ENCODE measurements at places on chromosomes 7 and 10.

DNA sequence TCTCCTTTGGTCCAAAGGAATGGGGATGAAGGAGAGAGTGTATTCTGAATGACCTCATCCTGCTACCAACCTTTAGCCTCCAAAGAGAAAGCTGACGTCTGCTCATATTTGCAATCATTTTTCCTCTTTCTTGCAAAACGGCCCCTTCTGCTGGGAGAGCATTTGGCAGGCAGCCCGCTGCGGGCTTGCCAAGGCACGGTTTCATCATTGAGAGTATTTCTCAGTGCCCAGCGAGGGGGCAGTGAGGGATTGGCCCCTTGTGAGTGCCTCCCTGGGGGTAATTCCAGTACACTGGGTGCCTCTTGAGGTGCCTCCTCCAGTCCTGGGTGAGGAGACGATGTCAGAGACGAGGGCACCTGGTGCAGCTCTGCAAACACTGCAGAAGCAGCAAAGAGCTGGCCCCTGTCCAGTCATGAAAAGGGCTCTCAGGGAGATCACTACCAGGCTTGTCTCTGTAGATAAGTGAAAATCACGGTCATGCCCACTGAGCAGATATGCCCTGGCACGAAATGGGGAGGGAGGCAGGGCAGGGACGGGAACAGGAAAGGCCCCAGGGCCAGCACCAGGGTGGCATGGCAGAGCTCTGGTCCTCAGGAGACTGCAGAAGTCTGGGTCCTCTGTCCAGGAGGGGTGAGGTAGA is 48.7 kb upstream of the SHH start:
- DNase-seq, result no peak

GRCh38 chr10:95861386-95861785 is 46.4 kb upstream of the CC2D2B start:
- no peak for DNase-seq

DNA sequence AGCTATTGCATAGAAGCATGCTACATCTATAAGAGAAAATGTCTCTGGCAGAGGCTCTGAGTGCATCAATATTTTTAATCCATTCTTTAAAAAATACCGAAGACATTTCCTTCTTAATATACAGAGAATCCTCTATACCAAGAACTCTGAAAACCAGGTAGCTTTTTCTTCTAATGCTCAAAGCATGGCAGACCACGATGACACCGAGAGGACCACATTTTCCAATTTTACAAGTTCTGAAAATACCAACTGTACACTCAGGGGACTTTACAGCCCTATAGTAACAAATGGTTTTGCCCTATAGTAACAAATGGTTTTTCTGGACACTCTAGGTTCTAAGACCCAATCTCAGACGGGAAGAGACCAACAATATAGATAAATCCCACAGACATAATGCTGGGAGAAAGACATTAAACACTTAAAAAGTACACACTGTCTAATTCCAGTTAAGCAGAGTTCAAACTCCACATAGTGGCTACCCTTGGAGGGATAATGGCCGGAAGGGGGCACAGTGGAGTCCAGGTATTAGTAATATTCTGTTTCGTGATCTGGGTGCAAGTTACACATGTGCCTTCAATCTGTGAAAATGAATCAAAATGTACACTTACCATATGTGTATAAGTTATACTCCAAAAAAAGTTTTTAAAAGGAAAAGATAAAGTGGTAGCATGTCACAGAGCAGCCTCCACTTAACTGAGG is 26.2 kb downstream of the CCDC6 start:
- DNase-seq, result no peak

DNA sequence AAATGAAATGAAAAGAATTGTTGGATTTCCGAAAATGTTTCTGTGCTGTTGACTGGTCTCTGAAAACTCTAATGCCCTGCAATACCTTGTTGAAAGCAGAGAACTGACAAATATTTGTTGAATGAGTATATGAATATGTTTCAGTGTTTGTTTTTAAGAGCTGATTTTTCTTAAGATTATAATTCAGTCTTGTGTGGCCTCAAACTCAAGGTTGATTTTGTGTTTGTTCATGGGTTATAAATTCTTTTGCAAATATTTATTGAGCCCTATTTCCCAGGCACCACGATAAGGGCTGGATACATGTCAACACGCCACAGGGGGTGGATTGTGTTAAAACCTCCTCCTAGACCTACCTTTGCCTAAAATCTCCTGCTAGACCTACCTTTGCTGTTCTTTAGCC is 203.9 kb upstream of the PLPP4 start:
- no peak for DNase-seq

DNA sequence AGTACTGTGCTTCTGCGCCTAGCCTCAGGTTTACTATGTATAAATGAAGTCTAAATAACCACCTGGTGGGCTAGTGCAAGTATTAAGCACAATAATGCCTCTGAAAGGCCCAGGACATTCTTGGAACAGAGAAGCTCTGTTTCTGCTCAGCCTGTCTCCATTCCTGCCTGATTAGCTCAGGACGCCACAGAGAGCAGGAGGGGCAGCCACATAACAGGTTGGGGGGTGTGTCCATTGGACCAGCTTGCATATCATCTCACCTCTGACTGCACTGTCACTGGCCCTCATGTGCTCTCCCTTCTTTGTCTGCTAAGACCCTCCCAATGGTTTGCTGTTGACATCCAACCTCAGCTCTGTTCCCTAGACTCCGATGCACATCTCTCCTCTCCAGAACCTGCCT is 52.8 kb upstream of the IKZF1 start:
- no peak for DNase-seq

DNA sequence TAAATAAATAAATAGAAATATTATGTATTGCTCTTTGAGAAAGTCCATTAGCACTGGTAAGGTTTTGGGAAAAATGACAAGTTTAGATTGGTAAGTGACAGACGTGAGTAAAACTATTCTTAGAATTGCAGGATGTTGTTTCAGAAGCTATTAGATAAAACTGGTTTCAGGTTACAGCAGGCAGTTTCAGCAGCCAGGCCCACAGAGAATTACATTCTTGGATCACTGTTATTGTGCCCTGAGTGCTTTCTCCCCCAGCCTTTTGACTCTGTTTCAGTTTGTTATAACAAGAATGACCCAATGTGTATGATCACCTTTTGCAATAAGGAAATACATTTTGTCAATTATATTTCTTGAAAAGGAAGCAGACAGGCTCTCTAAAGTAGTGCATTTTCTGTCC is 86.5 kb downstream of the DKK1 start:
- DNase-seq, result no peak

Data from gastrocnemius medialis (tissue), 4 donors.